GM20000 (cell line): ENCODE measurements at places on chromosomes 5 and 9.
A peak's percentile ranks its signal among the peaks of the same experiment; 100 is the strongest.

GRCh38 chr5:55151923-55152842, 7.8 kb upstream of the GPX8 start:
- DNase-seq, result no peak

DNA sequence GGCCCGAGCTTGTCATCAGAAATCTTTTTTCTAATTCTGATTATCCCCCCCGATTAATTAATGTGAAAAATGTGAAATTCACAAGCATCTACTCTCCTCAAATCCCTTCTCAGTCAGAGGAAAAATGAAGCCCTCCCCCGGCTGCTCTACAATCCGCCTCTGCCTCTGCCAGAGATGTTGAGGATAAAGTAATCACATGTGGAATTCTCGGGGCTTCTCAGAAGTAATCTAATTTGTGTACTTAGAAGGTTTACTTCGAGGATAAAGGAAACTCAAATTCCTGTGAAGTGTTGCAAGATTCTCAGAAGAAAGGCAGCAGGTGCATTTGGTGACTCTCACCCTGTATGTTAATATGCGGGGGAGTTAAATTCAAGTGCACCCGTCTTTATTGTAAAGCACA, 726.1 kb upstream of the ADAMTS16 start:
- no peak for DNase-seq

DNA sequence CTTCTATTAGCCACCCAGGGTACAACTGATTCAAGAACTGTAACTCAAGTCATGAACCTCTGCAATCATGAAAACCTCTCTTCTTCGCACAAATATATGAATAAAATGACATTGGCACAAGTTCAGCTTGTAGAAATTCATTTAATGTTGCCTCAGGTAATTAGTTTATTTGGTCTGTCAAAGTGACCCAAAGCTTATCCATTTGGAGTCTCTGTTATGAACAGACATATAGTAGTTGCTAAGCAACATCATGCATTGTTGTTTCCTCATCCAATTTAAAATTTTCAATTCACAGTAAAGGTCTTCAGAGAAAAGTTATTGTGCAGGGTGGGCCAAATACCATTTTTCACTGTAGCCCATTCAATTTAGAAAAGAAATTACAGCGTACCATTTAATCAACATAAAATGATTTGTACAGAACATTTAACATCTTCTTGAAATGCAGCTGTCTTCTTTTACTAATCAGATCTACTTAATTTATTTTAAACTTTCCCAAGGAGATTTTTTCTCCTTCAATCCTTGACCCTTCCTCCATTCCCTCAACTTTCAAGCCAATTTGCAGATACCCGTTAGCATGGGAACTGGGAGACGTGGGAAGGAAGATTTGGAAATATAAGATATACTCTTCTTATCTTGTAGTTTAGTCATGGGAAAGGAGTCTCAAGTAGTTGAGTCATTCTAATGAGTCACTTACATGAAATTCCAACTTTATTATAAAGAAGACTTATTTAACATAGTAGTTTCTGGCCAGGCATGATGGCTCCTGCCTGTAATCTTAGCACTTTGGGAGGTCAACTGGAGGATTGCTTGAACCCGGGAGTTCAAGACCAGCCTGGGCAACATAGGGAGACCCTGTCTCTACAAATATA, 231.3 kb downstream of the ATPSCKMT start:
- DNase-seq, result peak; percentile 0

DNA sequence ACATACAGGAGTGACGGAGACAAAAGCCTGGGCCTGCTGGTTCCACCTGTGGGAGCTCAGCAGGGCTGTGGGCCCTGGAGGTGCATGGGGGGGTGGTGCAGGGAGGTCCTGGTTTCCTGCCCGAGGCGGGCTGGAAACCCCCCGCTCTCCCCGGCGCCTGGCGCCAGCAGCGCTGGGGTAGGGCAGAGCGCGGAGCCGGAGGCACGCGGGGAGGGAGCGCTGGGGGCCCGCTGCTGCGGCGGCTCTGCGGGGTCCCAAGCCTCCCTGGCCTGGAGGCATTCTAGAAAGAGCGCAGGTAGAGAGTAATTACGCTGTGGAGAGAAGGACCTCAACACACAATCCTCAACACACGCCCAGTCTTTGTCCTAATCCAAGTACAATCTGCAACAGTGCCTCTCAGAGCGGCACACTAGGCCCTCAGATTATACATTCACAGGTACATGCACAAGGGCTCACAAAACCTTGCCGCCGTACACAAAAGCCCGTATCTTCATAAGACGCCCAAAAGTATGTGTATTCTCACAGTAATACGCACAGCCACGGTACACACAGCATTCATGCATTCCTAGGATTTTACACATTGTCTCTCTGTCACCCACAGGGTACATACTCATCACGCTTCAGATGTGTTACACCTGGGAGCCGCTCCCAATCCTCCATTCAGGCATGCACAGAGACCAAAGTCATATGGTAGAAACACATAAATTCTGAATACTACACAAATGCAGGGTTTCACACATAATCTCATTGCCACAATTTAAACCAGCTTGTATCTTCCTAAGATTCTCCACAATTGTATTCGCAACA, 2.1 kb upstream of the HAND1 start:
- DNase-seq, result peak; percentile 57

- no peak for DNase-seq
Measured at GRCh38 chr9:136693490-136694162, 6.4 kb upstream of the AGPAT2 start.

DNA sequence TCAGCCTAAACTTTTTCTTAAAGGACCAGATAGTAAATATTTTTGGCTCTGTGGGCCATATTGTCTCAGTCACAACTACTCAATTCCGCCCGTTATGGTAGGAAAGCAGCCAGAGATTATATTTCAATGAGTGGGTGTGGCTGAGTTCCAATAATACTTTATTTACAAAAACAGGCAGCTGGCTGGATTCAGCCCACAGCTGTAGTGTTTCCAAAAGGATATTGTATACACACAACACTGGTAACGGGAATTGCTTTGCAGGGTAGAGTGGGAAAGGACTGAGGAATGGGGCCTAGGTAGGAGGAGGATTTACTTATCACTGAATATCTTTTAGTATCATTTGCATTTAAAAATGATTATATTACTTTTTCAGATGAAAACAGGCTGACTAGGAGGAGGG, 21.0 kb downstream of the GCNT4 start:
- DNase-seq, result no peak

- no peak for DNase-seq
Measured at GRCh38 chr9:31390403-31391025, 993.9 kb upstream of the ACO1 start.

DNA sequence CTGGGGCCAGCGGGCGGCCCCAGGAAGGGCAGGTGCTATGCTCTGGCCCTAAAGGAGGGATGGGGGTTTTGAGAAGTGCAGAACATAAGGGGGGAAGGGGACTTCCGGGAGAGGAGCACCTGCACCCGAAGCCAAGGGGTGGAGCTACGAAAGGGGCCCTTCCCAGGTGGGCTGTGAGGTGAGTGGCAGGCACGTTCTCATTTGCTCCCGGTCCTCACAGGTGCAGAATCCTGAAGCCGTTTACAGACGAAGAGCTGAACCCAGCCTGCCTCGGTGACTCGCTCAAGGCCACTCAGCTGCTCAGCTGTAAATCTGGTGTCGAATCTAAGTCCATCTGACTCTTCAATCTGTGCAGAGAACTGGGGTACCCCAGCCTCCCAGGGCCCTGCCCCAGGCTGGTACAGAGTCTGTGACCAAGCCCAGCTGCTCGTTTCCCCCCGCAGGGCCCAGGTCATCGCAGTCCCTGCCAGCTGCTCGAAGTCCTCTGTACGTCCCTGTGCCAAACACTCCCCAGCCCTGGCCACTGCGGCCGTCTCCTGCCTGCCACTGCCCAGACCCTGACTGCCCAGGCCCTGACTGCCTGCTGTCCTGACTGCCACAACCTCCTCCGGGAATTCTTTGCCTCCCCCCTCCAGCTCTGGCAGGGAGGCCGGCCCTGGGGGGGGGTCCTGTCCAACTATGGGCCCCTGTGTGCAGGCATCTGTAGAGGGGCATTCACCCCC, 53.8 kb upstream of the RXRA start:
- DNase-seq, result no peak

DNA sequence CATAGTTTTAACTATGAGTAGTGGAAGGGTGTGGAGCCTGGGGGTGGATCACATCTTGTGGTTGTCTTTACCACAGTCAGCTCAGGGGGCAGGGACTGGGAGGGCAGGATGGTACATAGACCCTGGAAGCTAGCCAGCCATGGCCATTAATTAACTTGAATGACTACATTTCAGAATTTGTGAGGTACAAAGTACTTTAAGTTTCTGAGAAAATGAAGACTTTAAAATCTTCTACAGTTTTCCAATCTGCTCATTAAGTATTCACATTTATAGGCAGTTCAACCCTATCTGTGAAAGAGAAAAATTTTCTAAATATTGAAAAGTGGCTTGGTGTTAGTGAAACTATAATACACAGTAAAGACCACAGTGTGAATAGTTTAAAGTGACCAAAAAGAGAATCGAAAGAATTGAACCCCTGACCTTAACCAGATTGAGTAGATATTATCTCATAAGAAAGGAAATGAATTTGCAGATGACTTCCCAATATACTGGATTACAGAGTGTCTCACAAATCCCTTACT, 234.2 kb upstream of the MEF2C start:
- peak; percentile 36 for DNase-seq

DNA sequence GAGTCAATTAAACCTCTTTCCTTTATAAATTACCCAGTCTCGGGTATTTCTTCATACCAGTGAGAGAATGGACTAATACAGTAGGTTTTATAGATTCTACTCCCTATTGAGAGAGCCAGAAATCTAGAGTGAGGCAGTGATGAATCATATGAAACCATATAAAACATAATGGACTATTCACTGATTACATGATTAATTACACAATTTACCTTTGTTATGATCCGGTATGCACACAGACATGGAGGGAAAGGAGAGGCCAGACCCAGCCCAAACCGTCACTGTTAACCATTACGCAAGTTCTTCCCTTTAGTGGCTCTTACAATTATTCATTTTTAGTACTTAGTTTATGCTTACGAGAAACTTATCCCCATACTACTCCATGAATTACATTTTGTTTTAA, 205.0 kb downstream of the DNAH5 start:
- DNase-seq, result no peak

DNA sequence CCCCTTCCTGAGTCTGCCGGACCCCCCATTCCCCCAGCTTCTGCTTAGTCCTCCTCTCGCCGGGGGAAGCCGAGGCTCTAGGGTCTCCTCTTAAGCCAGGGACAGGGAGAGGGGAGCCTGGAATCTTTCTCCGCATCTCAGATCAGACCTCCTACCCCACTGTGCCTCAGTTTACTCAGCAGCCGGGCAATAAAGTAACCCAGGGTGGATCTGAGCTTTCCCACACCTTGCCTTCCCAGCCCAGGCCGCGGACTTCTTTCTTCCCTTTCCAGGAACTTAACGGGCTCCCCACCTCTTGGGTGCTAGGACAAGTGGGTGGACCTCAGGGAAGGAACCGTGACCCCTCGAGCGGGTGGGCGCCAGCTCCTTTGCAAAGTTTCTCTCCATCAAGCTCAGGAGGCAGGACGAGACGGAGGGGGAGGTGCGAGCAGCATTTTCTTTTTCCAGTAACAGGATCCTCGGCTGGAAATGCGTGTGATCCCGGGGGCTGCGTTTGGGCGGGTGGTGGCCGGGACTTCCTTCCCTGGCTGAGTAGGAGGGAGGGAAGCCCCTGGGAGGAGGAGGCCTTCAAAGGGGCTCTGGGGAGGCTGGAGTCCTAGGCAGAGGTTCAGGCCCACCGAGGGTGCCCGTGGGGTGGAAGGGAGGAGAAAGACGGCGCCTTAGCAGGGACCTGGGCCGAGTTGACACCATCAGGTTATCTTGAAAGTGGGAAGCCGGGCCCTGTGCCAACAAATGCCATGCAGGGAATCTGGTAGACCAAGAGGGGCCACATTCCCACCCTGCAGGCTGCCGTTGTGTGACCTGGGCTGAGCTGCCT, 795 bp downstream of the DAB2IP start:
- no peak for DNase-seq

- no peak for DNase-seq
Measured at GRCh38 chr9:33044677-33045282, 19.7 kb downstream of the DNAJA1 start.

GRCh38 chr5:126233256-126233655, 190.0 kb upstream of the GRAMD2B start:
- no peak for DNase-seq

DNA sequence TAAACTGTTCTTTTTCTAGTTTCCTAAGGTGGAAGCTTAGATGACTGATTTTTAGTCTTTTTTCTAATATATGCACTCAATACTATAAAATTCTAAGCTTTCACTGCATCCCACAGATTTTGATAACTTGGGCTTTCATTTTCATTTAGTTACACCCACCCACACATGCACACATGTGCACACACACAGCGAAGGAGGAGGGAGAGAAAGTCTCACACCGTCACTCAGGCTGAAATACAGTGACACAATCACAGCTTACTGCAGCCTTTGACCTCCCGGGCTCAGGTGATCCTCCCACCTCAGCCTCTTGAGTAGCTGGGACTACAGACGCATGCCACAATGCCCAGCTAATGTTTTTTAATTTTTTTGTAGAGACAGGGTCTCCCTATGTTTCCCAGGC, 96.5 kb downstream of the SMIM23 start:
- DNase-seq, result no peak

DNA sequence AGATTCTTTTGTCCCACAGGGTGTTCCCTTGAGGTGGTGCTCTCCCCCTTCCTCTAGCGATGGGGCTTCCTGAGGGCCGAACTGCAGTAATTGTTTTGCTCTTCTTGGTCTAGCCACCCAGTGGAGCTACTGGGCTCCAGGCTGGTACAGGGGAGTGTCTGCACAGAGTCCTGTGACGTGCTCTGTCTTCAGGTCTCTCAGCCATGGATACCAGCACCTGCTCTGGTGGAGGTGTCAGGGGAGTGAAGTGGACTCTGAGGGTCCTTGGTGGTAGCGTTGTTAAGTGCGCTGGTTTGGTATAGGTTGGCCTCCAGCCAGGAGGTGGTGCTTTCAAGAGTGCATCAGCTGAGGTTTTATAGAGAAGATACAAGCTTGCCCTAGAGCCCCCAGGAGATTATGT, 20.4 kb upstream of the CEP72 start:
- no peak for DNase-seq

DNA sequence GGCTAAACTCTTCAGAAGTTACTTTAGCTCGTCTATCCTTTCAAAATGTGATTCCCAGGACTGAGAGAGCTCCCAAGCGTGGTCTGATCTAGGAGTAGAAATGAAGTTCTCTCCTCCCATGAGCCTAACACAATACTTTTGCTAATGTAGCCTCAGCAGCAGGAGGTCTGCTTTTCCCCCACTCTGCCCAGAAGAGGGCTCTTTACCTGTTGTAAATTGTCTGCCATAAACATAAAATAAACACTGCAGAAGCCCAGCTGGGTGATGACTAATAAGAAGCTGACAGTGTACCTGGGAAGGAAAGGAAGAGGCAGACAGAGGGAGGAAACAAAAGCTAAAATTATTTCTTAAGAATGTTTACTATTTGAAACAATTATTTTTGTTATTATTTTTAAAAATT, 15.4 kb downstream of the SLC36A3 start:
- DNase-seq, result no peak

- peak; percentile 30 for DNase-seq
Measured at GRCh38 chr9:19998153-19998552, 209.3 kb upstream of the SLC24A2 start.
